ENCODE measurements at places on chromosomes 2 and 18. TPM values are rescaled to one million over a fixed set of nuclear protein-coding genes. Genes with fewer than 3 reads are reported as not detected.

DNA sequence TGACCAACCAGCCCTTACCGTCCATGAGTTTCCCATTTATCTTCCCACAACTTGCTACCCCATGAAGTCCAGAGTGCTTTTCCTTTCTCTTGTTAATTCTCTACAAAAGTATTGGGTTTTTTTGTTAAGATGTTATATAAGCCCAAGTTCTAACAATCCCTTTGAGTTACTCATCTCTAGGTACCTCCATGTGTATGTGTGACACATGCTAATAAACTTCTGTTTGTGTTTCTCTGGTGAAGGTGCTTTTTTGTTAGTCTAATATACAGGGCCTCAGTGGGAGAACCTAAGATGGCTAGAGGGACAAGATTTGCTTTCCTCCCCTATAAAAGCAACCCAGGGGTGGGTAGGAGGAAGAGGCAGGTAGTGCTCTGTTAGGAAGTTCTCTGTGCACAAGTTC lies 31.8 kb upstream of the RMDN2 start:
- no peaks in the 10 kb centered on the region for H3K27me3 ChIP-seq
- peaks cover 16% of the 10 kb centered on the region for H3K4me1 ChIP-seq
- H3K27ac ChIP-seq, result no peak overlapping the region
- H3K36me3 ChIP-seq, result no peaks in the 10 kb centered on the region

- peaks cover 9% of the 10 kb centered on the region for H3K4me1 ChIP-seq
- H3K27me3 ChIP-seq, result peaks cover 47% of the 10 kb centered on the region
- no peak for DNase-seq
- peak overlapping the region; percentile 88 for H3K4me3 ChIP-seq
- peak overlapping the region; percentile 91 for H3K27ac ChIP-seq
Measured at GRCh38 chr2:55922291-55922907, 1.2 kb downstream of the EFEMP1 start.

DNA sequence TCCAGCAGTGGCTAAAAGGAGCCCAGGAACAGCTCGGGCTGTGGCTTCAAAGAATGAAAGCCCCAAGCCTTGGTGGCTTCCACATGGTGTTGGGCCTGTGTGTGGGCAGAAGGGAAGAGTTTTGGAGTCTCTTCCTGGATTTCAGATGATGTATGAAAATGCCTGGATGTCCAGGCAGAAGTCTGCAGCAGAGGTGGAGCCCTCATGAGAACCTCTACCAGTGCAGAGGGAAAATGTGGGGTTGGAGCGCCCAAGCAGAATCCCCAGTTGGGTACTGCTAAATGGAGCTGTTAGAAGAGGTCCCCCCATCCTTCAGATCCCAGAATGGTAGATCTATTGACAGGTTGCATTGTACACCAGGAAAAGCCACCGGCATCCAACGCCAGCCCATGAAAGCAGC lies 412.1 kb downstream of the TDRD15 start:
- H3K27me3 ChIP-seq, result no peaks in the 10 kb centered on the region
- no peak overlapping the region for H3K4me3 ChIP-seq
- H3K36me3 ChIP-seq, result peaks cover 7% of the 10 kb centered on the region
- H3K27ac ChIP-seq, result no peak overlapping the region
- H3K4me1 ChIP-seq, result no peaks in the 10 kb centered on the region

DNA sequence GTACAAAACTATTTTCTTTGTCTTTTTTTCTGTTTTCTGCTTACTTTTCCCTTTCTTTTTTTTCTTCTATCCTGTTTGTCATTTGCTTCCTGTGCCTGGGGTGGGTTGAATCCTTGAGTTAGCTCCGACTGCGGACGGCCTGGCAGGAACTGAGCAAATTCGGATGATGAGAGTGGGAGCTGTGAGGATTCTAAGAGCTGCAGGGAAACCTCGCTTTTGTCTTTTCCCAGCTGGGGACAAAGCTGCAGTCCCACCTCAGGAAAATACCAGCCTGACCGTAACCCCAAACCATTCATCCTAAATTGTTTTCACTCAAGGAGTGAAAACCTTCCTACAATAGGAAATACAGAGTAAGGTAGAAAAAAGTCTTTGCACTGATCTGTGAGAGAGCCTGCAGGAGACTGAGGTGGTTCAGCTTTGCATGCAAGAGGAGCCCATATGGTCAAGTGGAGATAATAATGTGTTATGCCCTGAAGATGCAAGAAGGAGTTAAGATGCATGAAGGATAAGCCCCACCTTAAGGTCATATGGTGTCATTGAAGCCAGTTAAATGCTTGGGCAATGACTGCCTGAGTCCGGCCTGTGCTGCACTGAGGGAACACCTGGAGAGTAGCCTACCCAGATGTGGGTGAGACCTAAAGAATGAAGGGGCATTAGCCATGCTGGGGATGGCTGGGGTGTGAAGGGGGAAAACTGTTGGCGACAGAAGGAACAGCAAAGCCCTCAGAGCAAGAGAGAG lies 31.7 kb upstream of the ARL4C start:
- H3K36me3 ChIP-seq, result no peaks in the 10 kb centered on the region
- H3K27ac ChIP-seq, result no peak overlapping the region
- DNase-seq, result no peak
- no peak overlapping the region for H3K4me3 ChIP-seq
- no peaks in the 10 kb centered on the region for H3K27me3 ChIP-seq

DNA sequence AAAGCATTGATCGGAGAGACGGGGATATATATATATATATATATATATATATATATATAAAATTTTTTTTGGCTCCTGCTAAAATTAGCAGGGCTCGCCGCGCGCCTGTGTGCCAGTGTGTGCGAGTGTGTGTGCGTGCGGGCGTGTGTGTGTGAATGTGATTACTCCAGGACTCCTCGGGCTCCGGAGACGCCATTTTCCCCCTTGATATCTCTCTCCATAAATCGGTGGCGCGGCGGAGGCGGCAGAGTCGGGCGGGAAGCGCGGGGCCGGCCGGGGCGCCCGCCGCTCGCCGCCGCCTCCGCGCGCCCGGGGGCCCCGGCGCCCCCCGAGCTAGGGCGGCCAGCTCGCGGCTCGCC lies 795 bp upstream of the SETBP1 start:
- no peak overlapping the region for H3K4me3 ChIP-seq
- peaks cover 3% of the 10 kb centered on the region for H3K36me3 ChIP-seq
- peaks cover 9% of the 10 kb centered on the region for H3K4me1 ChIP-seq
- peak overlapping the region; percentile 79 for H3K27ac ChIP-seq
- peaks cover 6% of the 10 kb centered on the region for H3K27me3 ChIP-seq

GRCh38 chr2:143237146-143237777 lies 108.0 kb downstream of the ARHGAP15 start:
- no peak for DNase-seq
- H3K27ac ChIP-seq, result no peak overlapping the region
- H3K36me3 ChIP-seq, result no peaks in the 10 kb centered on the region
- H3K4me3 ChIP-seq, result no peak overlapping the region
- no peaks in the 10 kb centered on the region for H3K4me1 ChIP-seq

- peaks cover 12% of the 10 kb centered on the region for H3K4me1 ChIP-seq
- H3K36me3 ChIP-seq, result peaks cover 26% of the 10 kb centered on the region
- DNase-seq, result no peak
- H3K27me3 ChIP-seq, result no peaks in the 10 kb centered on the region
- H3K4me3 ChIP-seq, result no peak overlapping the region
Measured at GRCh38 chr2:148982282-148982681, 56.2 kb upstream of the LYPD6B start.

- peaks cover 15% of the 10 kb centered on the region for H3K4me1 ChIP-seq
- H3K36me3 ChIP-seq, result no peaks in the 10 kb centered on the region
- H3K27me3 ChIP-seq, result no peaks in the 10 kb centered on the region
Measured at GRCh38 chr2:187545238-187545751, 8.9 kb downstream of the TFPI start.

GRCh38 chr18:10937743-10938640 lies 211.4 kb downstream of the PIEZO2 start:
- peaks cover 4% of the 10 kb centered on the region for H3K4me1 ChIP-seq
- H3K27me3 ChIP-seq, result no peaks in the 10 kb centered on the region
- DNase-seq, result no peak
- peaks cover 10% of the 10 kb centered on the region for H3K36me3 ChIP-seq

DNA sequence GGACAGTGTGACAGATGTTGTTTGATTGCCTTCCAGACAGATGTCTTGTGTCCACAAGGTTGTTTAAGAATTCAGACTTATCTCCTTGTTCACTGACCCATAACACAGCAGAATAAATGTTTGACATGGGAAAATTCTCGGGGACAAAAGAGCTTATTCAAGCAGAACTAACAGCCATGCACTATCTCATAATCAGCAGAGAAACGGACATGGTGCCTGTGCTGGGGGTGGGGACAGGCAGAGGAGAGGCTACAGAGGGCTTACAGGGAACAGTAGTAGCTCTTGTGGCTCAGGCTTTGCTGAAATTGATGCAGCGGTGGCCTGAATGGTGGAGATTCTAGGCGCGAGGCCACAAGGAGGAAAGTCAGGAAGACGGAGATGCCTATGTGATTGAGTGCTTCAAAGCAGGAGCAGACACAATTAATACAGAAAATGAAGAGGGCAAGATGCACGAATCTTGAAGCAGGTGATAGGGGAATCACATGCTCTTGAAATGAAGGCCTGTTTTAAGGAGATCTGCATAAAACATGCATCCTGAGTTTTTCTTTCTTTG lies 62.0 kb upstream of the CAB39 start:
- no peak for DNase-seq
- no peak overlapping the region for H3K27ac ChIP-seq
- peaks cover 10% of the 10 kb centered on the region for H3K4me1 ChIP-seq
- no peak overlapping the region for H3K4me3 ChIP-seq
- H3K36me3 ChIP-seq, result no peaks in the 10 kb centered on the region

DNA sequence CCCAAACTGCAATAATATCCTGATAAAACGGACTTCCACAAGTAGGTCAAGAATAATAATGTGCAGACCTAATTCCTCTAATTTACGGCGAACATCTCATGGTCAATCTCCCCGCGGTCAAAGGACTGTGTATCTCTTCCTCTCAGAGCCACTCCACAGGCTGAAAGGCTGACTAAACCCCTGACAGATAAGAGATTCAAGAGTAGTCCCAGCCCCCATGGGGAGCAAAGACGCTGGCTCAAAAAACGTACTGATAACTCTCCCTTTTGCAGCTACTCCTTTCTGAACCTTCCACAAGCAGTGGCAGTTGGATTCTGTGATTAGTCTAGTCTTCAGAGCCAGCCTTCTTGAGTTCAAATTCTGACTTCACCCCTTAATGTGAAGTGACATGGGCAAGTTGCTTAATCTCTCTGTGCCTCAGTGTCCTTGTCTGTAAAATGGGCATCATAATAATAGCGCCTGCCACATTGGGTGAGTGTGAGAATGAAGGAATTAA lies 19.7 kb upstream of the IL18R1 start:
- H3K4me3 ChIP-seq, result no peak overlapping the region
- H3K36me3 ChIP-seq, result no peaks in the 10 kb centered on the region
- H3K27me3 ChIP-seq, result peaks cover 13% of the 10 kb centered on the region
- H3K27ac ChIP-seq, result no peak overlapping the region

DNA sequence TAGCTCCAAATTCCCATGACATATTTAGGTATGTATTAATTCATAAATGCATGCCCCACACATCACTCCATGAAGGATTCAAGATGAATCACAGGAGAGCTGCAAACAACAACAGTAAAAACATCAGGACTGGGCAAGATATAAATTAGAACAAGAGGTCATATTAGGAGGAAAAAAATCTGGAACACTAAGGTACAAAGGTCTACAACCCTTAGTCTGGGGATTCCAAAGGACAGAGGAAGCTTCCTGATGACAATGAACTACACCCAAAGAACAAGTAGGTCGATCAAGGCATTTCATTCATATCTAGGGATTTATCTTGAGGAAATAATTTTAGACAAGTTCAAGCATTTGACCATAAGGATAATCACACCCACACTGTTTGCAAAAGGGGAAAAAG lies 14.5 kb downstream of the VPS4B start:
- H3K27ac ChIP-seq, result no peak overlapping the region
- no peaks in the 10 kb centered on the region for H3K4me1 ChIP-seq
- H3K27me3 ChIP-seq, result no peaks in the 10 kb centered on the region
- DNase-seq, result no peak
- no peak overlapping the region for H3K4me3 ChIP-seq

GRCh38 chr2:120544522-120544921 lies 191.1 kb upstream of the GLI2 start:
- peaks cover 8% of the 10 kb centered on the region for H3K27me3 ChIP-seq
- DNase-seq, result no peak
- no peak overlapping the region for H3K27ac ChIP-seq
- no peaks in the 10 kb centered on the region for H3K36me3 ChIP-seq
- H3K4me1 ChIP-seq, result peaks cover 35% of the 10 kb centered on the region
- no peak overlapping the region for H3K4me3 ChIP-seq

- no peak overlapping the region for H3K27ac ChIP-seq
- H3K27me3 ChIP-seq, result no peaks in the 10 kb centered on the region
- H3K4me3 ChIP-seq, result no peak overlapping the region
- no peak for DNase-seq
Measured at GRCh38 chr2:31347319-31347718, 67.2 kb downstream of the XDH start.

DNA sequence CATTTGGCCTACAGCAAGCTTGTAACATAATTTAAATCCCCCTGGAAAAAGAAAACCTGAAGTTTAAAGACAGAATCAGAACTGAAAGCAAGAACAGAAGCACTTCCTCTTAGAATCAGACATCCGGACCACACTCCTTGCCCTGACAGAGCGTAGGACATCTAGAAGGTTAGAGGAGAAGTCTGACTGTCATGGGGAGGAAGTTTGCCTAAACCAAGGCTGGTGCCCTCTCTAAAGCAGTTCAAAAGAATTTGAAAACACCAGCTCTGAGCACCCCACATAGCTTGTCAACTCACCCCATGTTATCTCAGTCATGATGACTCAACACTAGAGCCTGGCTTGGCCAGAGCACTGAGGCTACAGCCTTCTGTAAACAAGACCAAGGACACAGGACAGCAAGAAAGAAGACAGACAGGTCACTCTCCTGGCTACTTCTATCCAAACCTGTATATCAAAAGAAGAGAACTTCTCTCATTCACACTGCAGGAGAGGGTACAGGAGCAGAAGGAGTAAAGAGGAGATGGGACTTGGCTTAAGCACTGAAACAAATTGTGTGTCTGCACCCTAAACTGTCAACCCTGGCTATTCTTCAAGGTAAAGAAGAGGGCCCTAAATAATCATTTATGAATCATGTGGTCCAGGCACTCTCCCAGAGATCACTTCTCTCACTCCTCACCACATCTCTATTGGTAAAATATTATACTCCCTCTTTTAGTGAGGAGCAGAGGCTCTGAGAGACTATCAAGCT lies 198.6 kb downstream of the MEMO1 start:
- no peaks in the 10 kb centered on the region for H3K36me3 ChIP-seq
- no peaks in the 10 kb centered on the region for H3K4me1 ChIP-seq
- H3K27me3 ChIP-seq, result peaks cover 3% of the 10 kb centered on the region
- H3K4me3 ChIP-seq, result no peak overlapping the region
- DNase-seq, result no peak

- no peaks in the 10 kb centered on the region for H3K27me3 ChIP-seq
- H3K27ac ChIP-seq, result no peak overlapping the region
- H3K4me1 ChIP-seq, result peaks cover under 1% of the 10 kb centered on the region
- no peak overlapping the region for H3K4me3 ChIP-seq
- no peaks in the 10 kb centered on the region for H3K36me3 ChIP-seq
Measured at GRCh38 chr18:3441290-3441689, 8.7 kb upstream of the TGIF1 start.

Gene L3MBTL4
- 4.6 TPM for total RNA-seq

Gene LAMA1
- total RNA-seq, result 59.3 TPM

Gene MOB4
- total RNA-seq, result 27.3 TPM

Gene CYTIP
- total RNA-seq, result 0.51 TPM

Gene TMEM247
- total RNA-seq, result not detected

Gene SIGLEC15
- 0.41 TPM for total RNA-seq

Gene SLC5A7
- 0.36 TPM for total RNA-seq

Gene ACADL
- total RNA-seq, result 2.1 TPM

Gene C2orf15
- total RNA-seq, result 5.6 TPM

Gene FOXD4L1
- total RNA-seq, result not detected

Gene KIAA2012
- 1.3 TPM for total RNA-seq
